Cerebellum (tissue), 4 donors: ENCODE measurements at places on chromosomes 11 and 22. TPM values are rescaled to one million over a fixed set of nuclear protein-coding genes. Genes with fewer than 3 reads are reported as not detected.

The YAP1 gene
- 41.6 TPM for total RNA-seq

The HDHD5 gene
- 22.0 TPM for total RNA-seq

The SOX10 gene
- total RNA-seq = 2.7 TPM

The NNMT gene
- 0.45 TPM for total RNA-seq

The OR8K3 gene
- not detected for total RNA-seq

The TMEM45B gene
- total RNA-seq = 0.64 TPM

The SBF2 gene
- 129 TPM for total RNA-seq

The NAALAD2 gene
- total RNA-seq = 19.2 TPM

The GAL3ST1 gene
- 2.8 TPM for total RNA-seq

The XBP1 gene
- total RNA-seq = 43.3 TPM

The TRIM44 gene
- 19.9 TPM for total RNA-seq

The XKR3 gene
- not detected for total RNA-seq

The MUC2 gene
- total RNA-seq = 1.5 TPM

The TMA7B gene
- total RNA-seq = not detected

The SPDYC gene
- not detected for total RNA-seq

The BEST1 gene
- 1.9 TPM for total RNA-seq

The MICAL2 gene
- total RNA-seq = 20.0 TPM

The LGR4 gene
- total RNA-seq = 82.8 TPM

The YPEL4 gene
- total RNA-seq = 1.8 TPM

The RBMXL2 gene
- total RNA-seq = 0.64 TPM

The AMPD3 gene
- 2.3 TPM for total RNA-seq

The TTLL12 gene
- 17.7 TPM for total RNA-seq

The MMP1 gene
- total RNA-seq = not detected

The FXYD2 gene
- total RNA-seq = 2.4 TPM

The TEX54 gene
- not detected for total RNA-seq

The APOBEC3C gene
- total RNA-seq = 0.45 TPM

The B3GAT1 gene
- total RNA-seq = 45.7 TPM

The MS4A2 gene
- not detected for total RNA-seq

The CRY2 gene
- 32.5 TPM for total RNA-seq

The C11orf52 gene
- total RNA-seq = not detected

The BTG4 gene
- not detected for total RNA-seq

The OR2AG2 gene
- 2.3 TPM for total RNA-seq

The MS4A6A gene
- total RNA-seq = 3.3 TPM

The OR2AT4 gene
- total RNA-seq = not detected

The PRAME gene
- not detected for total RNA-seq

The ARHGAP20 gene
- total RNA-seq = 34.5 TPM

The ZNF280B gene
- total RNA-seq = 4.8 TPM
